ENCODE measurements at places on chromosomes 3 and 15. TPM values are rescaled to one million over a fixed set of nuclear protein-coding genes. Genes with fewer than 3 reads are reported as not detected.

- DNase-seq, result no peak
Measured at GRCh38 chr3:115862099-115862498, 238.8 kb downstream of the GAP43 start.

GRCh38 chr3:18249126-18249525, 176.0 kb downstream of the SATB1 start:
- no peak for DNase-seq

DNA sequence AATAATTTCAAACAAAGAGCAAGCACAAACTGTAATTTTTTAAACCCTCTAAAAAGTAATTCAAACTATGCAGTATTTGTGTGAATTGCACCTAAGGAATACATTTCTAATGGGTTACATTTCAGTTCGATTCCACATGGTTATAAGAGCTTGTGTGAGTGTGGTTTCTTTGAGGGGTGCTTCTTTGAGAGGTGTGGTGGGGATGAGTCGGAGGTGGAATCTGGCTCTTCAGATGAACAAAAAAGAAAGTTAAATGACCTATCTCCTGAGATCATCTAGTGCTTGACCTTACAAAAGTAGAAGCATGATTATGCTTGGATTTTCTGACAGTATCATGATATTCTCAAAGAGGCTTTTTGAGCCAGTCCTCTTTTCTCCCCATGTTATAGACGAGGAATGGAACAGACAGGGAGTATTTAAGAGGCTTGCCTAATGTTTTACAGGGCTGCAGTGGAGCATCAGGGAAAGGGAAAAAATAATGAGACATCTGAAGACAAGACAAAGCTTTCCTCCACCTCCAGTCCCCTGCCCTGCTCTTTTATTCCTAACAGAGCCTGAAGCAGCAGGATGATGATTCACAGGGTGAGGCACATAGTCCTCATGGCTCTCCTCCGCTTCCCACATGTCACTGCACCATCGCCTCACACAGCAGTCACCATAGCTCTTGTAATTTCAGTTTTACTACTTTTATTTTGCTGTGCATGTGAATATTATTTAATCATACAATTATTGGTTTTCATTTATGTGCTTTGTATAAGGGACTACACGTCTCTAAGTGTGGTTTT, 82.0 kb downstream of the LYSMD4 start:
- no peak for DNase-seq

GRCh38 chr15:23877502-23878412, 190.7 kb upstream of the NDN start:
- DNase-seq, result no peak

DNA sequence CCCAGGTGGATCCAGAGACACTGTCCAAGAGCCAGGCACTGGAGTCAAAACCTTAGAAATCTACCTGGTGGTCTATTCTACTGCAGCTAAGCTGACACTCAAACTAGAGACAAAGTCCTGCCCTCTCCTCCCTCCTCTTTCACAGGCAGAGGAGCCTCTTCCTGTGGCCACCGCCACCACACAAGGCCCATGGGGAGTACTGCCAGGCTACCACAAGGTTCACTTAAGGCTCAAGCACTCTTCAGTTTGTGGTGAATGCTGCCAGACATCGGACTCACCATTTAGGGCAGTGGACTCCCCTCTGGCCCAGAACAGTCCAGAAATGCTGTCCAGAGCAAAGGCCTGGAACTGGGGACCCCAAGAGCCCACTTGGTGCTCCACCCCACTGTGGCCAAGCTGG, 160.9 kb downstream of the ADAMTS17 start:
- DNase-seq, result no peak

GRCh38 chr15:70141376-70142071, 43.8 kb upstream of the TLE3 start:
- no peak for DNase-seq

- DNase-seq, result peak; percentile 49
Measured at GRCh38 chr3:133535971-133536881, 37.3 kb upstream of the CDV3 start.

DNA sequence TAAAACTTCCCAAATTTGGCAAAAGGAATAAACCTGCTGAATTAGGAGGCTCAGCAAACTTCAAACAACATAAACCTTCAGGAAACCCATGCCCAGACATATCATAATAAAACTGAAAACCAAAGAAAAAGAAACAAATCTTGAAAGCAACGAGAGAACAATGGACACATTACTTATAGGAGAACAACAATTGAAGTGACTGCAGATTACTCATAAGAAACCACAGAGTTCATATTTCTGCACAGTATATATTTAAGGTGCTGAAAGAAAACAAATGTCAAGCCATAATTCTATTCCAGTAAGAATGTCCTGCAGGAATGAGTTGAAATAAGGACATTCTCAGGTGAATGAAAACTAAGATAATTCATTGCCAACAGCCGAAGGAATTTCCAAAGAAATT, 80.8 kb upstream of the PROK2 start:
- DNase-seq, result no peak

GRCh38 chr3:120449701-120450599, 842 bp downstream of the FSTL1 start:
- no peak for DNase-seq

- no peak for DNase-seq
Measured at GRCh38 chr3:143526011-143526545, 322.2 kb downstream of the SLC9A9 start.

DNA sequence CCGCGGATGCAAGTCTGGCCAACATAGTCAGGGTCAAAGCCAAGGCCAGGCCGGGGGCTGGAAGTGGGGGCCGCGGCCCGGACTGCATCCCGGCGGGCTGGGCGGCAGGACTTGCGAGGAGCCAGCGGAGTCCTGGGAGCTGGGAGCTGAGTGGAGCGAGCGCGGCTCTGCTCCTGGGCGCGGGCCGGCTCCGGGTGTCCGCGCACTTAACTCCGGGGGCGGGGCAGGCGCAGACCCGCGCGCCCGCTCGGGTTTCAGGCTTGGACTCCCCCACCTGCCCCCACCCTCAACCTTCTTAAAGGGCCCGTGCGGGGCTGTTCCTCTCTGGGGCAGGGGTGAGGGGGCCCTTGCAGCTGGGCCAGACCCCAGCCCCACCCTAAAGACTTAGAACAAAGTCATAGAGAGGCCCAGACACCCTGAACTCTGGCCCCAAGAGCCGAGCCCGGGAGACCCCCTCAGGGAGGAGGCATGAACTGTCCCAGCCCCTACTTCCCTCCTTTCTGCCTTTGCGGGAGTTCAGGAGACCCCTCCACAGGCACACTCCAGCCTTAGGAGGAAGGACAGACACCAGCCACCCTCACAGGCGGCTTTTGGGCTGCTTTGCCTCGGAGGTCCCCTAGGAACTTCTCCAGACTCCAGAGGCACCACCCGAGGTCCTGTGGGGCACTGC, at the start of gene CSPG4:
TSS of gene CSPG4 (minus strand) at position 181 of the 670 bp plus-strand sequence. CDS start at position 88, 93 bp downstream.
- no peak for DNase-seq

DNA sequence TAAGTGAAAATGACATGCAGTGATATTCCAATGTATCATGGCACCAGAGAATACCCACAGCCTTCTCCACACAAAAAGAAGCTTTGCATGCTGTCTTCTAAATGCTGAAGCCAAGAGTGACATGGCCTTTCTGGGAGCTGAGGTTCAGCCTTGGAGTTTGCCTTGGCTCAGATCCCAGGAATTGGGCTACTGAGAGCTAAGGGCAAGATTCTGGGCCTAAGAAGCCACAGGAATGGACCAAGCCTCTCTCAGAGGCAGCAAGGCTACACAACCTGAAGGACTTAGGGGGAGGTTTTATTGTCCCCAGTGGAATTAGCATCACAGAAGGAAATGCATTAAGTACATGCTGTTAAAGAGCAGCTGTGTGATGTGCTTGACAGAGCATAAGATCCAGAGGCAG, 1078.5 kb downstream of the TUSC7 start:
- no peak for DNase-seq

DNA sequence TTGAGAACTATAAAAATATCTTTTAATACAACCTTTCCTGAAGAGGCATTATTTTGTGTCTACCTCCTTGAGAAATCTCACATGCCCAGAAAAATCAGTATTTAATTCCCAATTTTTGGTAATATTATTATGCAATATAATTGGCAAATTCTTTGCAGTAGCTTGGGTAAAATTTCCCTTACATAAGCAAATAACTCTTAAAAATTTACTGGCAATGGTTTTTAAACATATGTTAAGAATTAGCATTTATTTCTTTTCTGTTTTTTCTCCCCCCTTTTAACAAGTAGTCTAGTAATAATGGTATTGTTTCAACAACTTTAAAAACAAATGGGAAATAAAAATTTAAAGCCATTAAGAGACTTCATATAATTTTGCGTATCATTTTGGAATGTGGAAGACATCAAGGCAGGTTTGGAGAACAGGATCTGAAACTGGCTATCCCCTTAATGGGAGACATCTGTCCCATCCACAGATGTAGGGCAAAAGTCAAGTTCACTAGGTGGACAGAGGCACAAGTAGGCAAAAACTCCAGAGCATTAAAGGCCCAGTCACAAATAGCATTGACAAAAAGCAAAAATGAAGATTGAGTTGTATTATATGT, 89.6 kb upstream of the AADACL2 start:
- DNase-seq, result no peak

- no peak for DNase-seq
Measured at GRCh38 chr15:48402427-48403177, 71.4 kb downstream of the DUT start.

- no peak for DNase-seq
Measured at GRCh38 chr3:85589145-85589544, 630.4 kb downstream of the CADM2 start.

DNA sequence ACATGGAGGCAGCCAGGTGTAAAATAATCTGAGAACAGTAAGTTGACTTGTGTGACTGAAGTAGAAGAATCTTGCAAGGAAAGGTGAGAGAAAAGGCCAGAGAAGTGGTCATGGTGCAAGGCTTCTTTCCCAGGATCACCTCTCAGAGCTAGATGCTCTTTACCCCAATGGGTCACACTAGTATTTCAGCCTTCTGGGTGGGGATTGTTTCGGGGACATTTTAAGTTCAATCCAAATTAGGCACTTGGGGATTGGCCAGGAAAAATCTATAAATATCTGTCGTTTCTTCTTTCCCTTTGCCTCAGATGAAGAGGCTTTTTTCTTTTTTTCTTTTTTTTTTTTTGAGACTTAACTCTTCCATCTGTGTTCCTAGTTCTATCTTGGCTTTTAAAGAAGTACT, 188.0 kb downstream of the KLHL25 start:
- DNase-seq, result no peak

GRCh38 chr3:184740509-184741258, 28.8 kb upstream of the MAGEF1 start:
- DNase-seq, result no peak

Gene CCR4
- total RNA-seq, result 0.21 TPM

Gene UTS2B
- total RNA-seq, result 0.33 TPM

Gene SMAD6
- 14.9 TPM for total RNA-seq
